ENCODE measurements at places on chromosomes 5 and 9. TPM values are rescaled to one million over a fixed set of nuclear protein-coding genes. Genes with fewer than 3 reads are reported as not detected.

Gene SLC46A2
- not detected for total RNA-seq

Gene RGS14
- 49.3 TPM for total RNA-seq

Gene SLC6A18
- not detected for total RNA-seq

Gene JMY
- 5.6 TPM for total RNA-seq

Gene SPATA9
- total RNA-seq: not detected

Gene FKTN
- total RNA-seq: 17.4 TPM

Gene GPR151
- total RNA-seq: not detected

Gene TLE4
- total RNA-seq: 12.1 TPM

Gene ANKRD34B
- total RNA-seq: not detected

- no peak for DNase-seq
- H3K4me3 ChIP-seq: no peak overlapping the region
- H3K36me3 ChIP-seq: no peaks in the 10 kb centered on the region
- H3K27me3 ChIP-seq: peaks cover 31% of the 10 kb centered on the region
- peaks cover 12% of the 10 kb centered on the region for H3K4me1 ChIP-seq
- no peak overlapping the region for H3K27ac ChIP-seq
Observed at GRCh38 chr5:6822556-6823343, 109.5 kb downstream of the TENT4A start.

DNA sequence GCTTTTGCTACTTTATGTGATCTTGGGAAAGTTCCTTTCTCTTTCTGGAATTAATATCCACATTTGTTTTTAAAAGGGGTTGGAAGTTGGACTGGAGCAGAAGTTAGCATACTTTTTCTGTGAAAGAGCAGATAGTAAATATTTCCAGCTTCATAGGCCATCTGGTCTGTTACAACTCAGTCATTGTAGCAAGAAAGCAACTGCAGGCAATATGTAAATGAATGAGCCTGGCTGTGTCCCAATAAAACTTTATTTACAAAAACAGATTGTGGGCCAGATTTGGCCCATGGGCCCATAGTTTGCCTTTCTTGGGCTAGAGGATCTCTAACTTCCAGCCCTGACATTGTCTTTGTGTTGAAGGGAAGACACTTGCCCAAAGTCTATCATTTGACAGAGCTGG is 104.4 kb downstream of the ACTL7B start:
- peak; percentile 16 for DNase-seq
- no peaks in the 10 kb centered on the region for H3K27me3 ChIP-seq
- H3K4me3 ChIP-seq: no peak overlapping the region
- no peak overlapping the region for H3K27ac ChIP-seq
- H3K4me1 ChIP-seq: no peaks in the 10 kb centered on the region
- H3K36me3 ChIP-seq: no peaks in the 10 kb centered on the region

GRCh38 chr5:15338546-15338945 is 161.4 kb upstream of the FBXL7 start:
- H3K4me1 ChIP-seq: no peaks in the 10 kb centered on the region
- H3K4me3 ChIP-seq: no peak overlapping the region
- no peaks in the 10 kb centered on the region for H3K27me3 ChIP-seq

DNA sequence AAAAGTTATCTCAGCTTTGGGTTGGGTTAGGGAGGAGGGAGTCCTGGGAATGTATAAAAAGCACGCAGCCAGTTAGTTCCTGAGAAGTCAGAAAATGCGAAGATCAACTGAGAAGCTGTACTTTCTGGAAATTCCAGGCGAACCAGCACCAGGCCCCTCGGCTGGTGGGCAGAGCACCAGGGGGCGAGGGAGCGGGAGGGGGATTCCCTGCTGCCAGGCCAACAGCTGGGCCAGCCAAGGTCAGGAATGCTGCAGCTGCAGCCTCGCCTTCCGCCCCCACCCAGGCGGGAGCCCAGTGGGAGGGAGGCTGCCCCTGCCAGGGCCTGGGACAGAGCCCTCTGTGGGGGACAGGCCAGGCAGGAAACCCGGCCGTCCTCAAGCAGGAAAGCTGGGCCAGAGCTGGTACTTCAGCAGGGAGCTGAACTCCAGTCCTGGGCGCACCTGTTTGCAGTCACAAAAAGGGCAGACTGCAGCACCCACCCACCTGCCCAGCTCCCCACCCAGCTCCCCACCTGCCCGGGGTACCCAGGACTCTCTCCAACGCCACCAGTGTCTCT is 35.5 kb downstream of the VAV2 start:
- H3K36me3 ChIP-seq: no peaks in the 10 kb centered on the region
- H3K27me3 ChIP-seq: no peaks in the 10 kb centered on the region
- H3K4me3 ChIP-seq: no peak overlapping the region
- H3K27ac ChIP-seq: no peak overlapping the region

- H3K4me1 ChIP-seq: no peaks in the 10 kb centered on the region
- H3K27me3 ChIP-seq: no peaks in the 10 kb centered on the region
- H3K4me3 ChIP-seq: no peak overlapping the region
- H3K27ac ChIP-seq: no peak overlapping the region
- no peaks in the 10 kb centered on the region for H3K36me3 ChIP-seq
Observed at GRCh38 chr5:20572614-20573013, 584.6 kb upstream of the CDH18 start.

DNA sequence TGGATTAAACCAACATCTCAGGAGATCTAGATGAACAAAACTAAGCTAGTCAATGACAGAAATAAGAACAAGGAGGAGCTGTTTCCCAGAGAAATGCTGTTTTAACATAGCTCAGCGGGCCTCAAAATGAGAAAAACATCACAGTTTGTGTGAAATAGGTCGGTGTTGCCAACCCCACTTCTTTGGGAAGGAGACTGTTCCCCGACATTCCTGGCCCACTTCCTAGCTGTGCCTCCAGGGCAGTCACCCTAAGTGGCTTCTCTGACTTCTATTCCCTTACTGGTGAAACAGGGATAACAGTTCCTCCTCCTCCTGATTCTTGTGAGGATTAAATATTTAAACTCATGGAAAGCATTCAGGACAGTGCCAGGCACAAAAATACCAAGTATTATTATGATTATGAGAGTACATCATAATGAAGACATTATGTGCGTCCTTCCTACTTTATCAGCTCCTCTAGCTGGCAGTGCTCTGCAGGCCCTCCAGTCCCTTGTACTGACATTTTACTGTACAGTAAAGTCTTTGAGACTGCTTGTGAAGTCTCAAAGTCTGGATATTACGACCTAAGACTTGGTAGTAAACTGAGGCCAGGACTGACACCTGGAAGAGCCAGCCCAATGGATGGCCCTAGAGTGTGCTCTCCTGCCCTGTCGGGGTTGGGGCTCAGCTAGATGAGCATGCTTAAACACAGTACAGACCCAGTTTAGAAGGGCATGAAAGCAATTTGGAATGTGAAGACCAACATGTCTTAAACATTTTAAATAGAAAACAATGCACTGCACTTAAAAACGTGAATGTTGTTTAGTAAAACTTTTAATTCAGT is 7.3 kb downstream of the ISCA1 start:
- peaks cover 19% of the 10 kb centered on the region for H3K4me1 ChIP-seq
- H3K36me3 ChIP-seq: peaks cover 36% of the 10 kb centered on the region
- peak; percentile 35 for DNase-seq
- no peak overlapping the region for H3K4me3 ChIP-seq
- H3K27me3 ChIP-seq: no peaks in the 10 kb centered on the region

DNA sequence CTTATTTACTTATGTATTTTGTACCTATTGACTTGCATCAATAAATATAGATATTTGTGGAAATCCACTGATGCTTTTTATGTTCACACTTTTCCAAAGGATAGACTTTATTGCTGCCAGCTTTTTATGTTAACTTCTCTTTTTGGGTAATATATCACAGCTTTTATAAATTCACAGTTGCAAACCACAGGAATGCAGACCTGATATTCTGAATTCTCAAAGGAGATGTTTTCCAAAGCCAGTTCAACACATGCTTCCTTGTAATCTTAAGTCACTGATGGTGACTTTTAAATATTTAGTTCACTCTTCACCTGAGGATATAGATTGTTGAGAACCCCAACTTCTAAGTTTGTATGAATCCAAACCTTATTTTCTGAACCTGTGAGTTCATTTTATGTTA is 223.4 kb upstream of the PRR16 start:
- H3K27me3 ChIP-seq: no peaks in the 10 kb centered on the region
- no peak for DNase-seq
- H3K4me1 ChIP-seq: no peaks in the 10 kb centered on the region
- no peak overlapping the region for H3K4me3 ChIP-seq

- H3K4me1 ChIP-seq: peaks cover 14% of the 10 kb centered on the region
- H3K4me3 ChIP-seq: no peak overlapping the region
- H3K27ac ChIP-seq: no peak overlapping the region
- peaks cover 16% of the 10 kb centered on the region for H3K27me3 ChIP-seq
- DNase-seq: peak; percentile 40
Observed at GRCh38 chr5:38831117-38831516, 14.7 kb upstream of the OSMR start.

GRCh38 chr5:169584998-169585451 is 1.5 kb downstream of the SPDL1 start:
- peaks cover 3% of the 10 kb centered on the region for H3K27me3 ChIP-seq
- H3K36me3 ChIP-seq: peaks cover 17% of the 10 kb centered on the region
- H3K4me1 ChIP-seq: peaks cover 41% of the 10 kb centered on the region
- no peak overlapping the region for H3K27ac ChIP-seq

- H3K27ac ChIP-seq: no peak overlapping the region
- no peak for DNase-seq
- no peaks in the 10 kb centered on the region for H3K4me1 ChIP-seq
Observed at GRCh38 chr5:126300293-126300692, 122.9 kb upstream of the GRAMD2B start.

GRCh38 chr5:157890836-157891597 is 32.1 kb upstream of the CLINT1 start:
- peak; percentile 58 for DNase-seq
- H3K36me3 ChIP-seq: no peaks in the 10 kb centered on the region
- no peak overlapping the region for H3K27ac ChIP-seq
- no peak overlapping the region for H3K4me3 ChIP-seq

DNA sequence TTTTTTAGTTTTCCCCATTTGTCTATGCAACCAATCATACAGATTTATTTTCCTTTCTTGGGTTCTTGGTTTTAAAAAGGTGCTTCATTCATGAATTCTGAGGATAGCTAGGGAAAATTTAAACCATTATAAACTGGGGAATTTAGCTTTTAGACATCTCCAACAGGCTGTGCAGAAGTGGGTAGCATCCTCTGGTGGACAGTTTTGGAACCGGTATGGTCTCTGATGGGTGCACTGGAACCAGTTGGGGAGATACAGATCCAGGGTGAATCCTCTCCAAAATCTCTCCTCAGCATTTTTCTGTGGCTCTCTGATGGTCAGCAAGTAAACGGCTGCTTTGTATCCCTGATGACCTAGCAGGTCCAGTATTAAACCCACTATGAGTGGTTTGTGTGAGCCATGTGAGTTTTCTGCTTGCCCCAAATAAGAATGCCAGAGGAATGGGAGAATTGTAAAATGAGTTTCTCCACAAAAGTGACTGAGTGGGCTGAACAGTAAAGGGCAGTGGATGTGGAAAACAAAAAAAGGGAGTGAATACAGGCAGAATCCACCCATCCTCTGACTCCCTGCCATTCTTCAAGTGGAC is 9.1 kb upstream of the DNAJC25 start:
- peaks cover 12% of the 10 kb centered on the region for H3K27me3 ChIP-seq
- no peak overlapping the region for H3K4me3 ChIP-seq
- DNase-seq: peak; percentile 71
- no peak overlapping the region for H3K27ac ChIP-seq

- no peak for DNase-seq
- no peaks in the 10 kb centered on the region for H3K4me1 ChIP-seq
- no peaks in the 10 kb centered on the region for H3K27me3 ChIP-seq
Observed at GRCh38 chr9:86163503-86163902, 64.1 kb upstream of the GOLM1 start.

GRCh38 chr5:112227911-112228631 is 191.0 kb downstream of the EPB41L4A start:
- DNase-seq: no peak
- H3K27me3 ChIP-seq: no peaks in the 10 kb centered on the region
- H3K4me1 ChIP-seq: no peaks in the 10 kb centered on the region

- no peak overlapping the region for H3K27ac ChIP-seq
- no peak overlapping the region for H3K4me3 ChIP-seq
- no peaks in the 10 kb centered on the region for H3K4me1 ChIP-seq
- H3K27me3 ChIP-seq: peaks cover 1% of the 10 kb centered on the region
- H3K36me3 ChIP-seq: no peaks in the 10 kb centered on the region
- no peak for DNase-seq
Observed at GRCh38 chr5:35304291-35304690, 74.0 kb upstream of the PRLR start.

- H3K36me3 ChIP-seq: no peaks in the 10 kb centered on the region
- no peak for DNase-seq
Observed at GRCh38 chr5:63451188-63451587, 511.1 kb downstream of the HTR1A start.

- DNase-seq: no peak
- no peak overlapping the region for H3K27ac ChIP-seq
- H3K4me3 ChIP-seq: no peak overlapping the region
- no peaks in the 10 kb centered on the region for H3K36me3 ChIP-seq
Observed at GRCh38 chr5:98641671-98642070, 131.8 kb upstream of the RGMB start.

GRCh38 chr5:153809166-153809565 is 229.5 kb downstream of the FAM114A2 start:
- H3K4me1 ChIP-seq: no peaks in the 10 kb centered on the region
- H3K4me3 ChIP-seq: no peak overlapping the region

- H3K4me3 ChIP-seq: no peak overlapping the region
- DNase-seq: no peak
- H3K27me3 ChIP-seq: no peaks in the 10 kb centered on the region
- no peak overlapping the region for H3K27ac ChIP-seq
- H3K36me3 ChIP-seq: no peaks in the 10 kb centered on the region
Observed at GRCh38 chr9:121222524-121223171, 21.0 kb upstream of the RAB14 start.

DNA sequence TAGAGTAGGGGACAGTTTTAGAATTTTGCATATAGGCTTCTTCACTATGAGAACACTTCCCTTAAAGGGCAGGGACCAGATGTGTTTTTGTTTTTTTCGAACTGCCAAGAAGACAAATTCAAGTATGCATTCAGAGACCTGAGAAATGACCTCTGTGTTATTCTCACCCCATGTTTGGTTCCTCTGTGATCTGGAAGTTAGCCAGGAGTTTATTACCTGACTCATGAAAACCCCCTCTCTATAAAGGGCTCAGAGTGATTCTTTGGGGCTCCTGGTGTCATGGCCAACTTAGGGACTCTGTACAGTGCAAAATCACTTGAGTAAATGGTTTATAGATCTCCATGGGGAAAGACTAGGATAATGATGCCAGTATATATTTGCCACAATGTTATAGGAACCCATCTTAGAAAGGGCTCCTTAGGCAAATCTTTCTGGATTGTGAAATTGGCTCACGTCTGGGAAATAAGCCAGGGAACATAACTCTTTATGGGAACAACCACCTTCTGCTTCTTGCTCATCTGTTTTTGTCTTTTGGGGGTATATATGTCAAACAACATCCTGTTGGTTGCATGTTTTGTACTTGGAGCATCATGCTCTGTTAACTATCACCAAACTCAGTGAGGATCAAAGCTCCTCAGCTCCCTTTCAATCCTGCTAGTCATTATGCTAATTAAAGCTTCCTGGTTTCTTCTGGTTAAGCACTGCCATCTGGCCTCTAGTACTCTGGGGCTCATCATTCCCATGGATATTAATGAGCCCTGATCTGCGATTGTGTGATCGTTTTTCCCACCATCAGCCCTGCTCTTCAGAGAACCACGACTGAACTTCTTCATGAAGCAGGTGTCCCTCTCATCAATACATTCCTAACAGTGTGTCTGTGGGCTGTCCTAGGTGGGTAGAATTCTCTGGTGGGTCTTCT is 173.4 kb upstream of the CDH12 start:
- no peak overlapping the region for H3K4me3 ChIP-seq
- no peaks in the 10 kb centered on the region for H3K36me3 ChIP-seq
- no peaks in the 10 kb centered on the region for H3K4me1 ChIP-seq
- no peaks in the 10 kb centered on the region for H3K27me3 ChIP-seq
- no peak for DNase-seq
- H3K27ac ChIP-seq: no peak overlapping the region

Measured in activated CD4-positive, alpha-beta T cell treated with anti-CD3 and anti-CD28 coated beads, Interleukin-2, amount 10 ng/mL, durations not matched to agents 24 days and 14 days (primary cell).